ENCODE measurements at places on chromosomes 7 and 10. TPM values are rescaled to one million over a fixed set of nuclear protein-coding genes. Genes with fewer than 3 reads are reported as not detected.

The HACD1 gene
- total RNA-seq = 53.1 TPM

The ELN gene
- total RNA-seq = 0.26 TPM

The PBLD gene
- total RNA-seq = 11.7 TPM

The UTF1 gene
- total RNA-seq = not detected

The AOAH gene
- total RNA-seq = 0.31 TPM

The GRM3 gene
- total RNA-seq = not detected

The FZD8 gene
- total RNA-seq = 1.8 TPM

The PROSER2 gene
- total RNA-seq = 4.1 TPM

The IRF5 gene
- total RNA-seq = 8.8 TPM

The OPN1SW gene
- total RNA-seq = not detected

The FLNC gene
- total RNA-seq = 10.2 TPM

The CALML3 gene
- total RNA-seq = not detected

The CAMK2B gene
- total RNA-seq = 0.26 TPM

The ENKUR gene
- total RNA-seq = 0.13 TPM

The SND1 gene
- 176 TPM for total RNA-seq

The EEPD1 gene
- total RNA-seq = 48.0 TPM
